ENCODE measurements at places on chromosomes 12 and 14.
A peak's percentile ranks its signal among the peaks of the same experiment; 100 is the strongest.

GRCh38 chr14:85178864-85179263, 351.1 kb upstream of the FLRT2 start:
- DNase-seq: no peak

DNA sequence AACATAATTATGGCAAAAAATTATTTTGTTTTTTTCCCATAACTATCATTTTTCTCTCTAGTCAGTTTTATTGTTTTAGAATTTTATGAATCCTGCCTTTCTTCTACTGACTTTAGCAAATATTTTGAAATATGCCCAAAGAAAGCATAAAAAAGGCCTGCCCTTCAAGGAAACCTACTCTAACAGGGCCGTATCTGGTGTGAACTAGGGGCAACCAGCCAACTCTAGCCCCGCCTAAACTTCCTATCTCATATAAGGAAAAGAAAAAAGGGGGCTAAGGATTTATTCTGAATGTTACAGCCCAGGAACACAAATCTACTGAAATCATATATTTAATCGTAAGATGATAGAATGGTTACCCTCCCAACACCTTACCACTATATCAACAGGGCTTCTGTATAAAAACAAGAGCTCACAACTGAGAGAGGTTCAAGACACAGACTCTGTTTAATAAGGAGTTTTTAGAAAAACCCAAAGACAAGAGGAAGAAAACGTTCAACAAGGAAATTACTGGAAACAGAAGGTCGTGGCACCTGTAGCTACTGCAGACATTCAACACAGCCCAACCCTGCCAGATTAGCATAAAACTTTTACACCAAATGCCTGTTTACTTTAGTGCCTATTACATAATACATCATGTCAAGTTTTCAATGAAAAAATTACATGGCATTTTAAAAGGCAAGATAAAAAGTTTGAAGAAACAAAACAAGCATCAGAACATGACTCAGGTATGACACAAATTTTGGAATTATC, 12.9 kb upstream of the EPYC start:
- no peak for DNase-seq

DNA sequence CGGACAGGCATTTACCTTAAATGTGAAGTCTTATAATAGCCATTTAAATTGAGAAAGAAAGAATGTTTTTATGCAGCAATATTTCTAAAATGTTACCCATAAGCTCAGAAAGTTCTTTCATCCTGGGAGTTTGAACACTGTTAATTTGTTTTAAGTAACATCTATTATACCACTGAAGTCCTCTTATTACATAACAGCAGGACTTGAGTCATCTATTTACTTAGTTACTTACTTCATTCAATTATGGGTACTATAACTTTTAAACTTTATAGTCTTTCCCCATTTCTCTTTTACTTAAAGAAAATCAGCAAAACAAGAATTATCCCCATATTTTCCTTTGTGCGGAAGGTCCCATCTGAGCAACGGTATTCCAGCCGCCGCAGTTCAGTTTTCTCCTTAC, 473.1 kb downstream of the ETNK1 start:
- DNase-seq: no peak

DNA sequence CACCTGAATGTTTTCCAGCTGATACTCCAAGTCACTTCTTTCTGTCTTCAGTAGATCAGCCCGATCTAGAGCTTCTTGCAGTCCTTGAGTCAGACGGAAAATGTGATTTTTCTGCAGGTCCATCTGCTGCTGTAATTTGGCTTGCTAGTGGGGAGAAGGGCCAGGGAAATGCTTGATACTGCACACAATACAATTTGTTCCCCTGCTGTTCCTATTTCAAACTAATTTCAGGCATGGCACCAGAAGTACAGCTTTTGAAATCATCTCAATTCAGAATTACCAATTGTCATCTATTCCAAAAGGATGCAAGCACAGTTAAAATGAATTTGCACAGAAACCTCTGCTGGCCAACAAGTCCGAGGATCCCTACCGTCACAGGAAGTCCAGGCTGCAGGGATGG, 53.4 kb downstream of the PRKAB1 start:
- no peak for DNase-seq

- DNase-seq: no peak
Observed at GRCh38 chr12:126067626-126068329, 1002.5 kb downstream of the AACS start.

- DNase-seq: peak; percentile 92
Observed at GRCh38 chr12:56987551-56988053, 18.7 kb downstream of the ZBTB39 start.

- no peak for DNase-seq
Observed at GRCh38 chr14:104889375-104889757, 24.3 kb downstream of the CEP170B start.

DNA sequence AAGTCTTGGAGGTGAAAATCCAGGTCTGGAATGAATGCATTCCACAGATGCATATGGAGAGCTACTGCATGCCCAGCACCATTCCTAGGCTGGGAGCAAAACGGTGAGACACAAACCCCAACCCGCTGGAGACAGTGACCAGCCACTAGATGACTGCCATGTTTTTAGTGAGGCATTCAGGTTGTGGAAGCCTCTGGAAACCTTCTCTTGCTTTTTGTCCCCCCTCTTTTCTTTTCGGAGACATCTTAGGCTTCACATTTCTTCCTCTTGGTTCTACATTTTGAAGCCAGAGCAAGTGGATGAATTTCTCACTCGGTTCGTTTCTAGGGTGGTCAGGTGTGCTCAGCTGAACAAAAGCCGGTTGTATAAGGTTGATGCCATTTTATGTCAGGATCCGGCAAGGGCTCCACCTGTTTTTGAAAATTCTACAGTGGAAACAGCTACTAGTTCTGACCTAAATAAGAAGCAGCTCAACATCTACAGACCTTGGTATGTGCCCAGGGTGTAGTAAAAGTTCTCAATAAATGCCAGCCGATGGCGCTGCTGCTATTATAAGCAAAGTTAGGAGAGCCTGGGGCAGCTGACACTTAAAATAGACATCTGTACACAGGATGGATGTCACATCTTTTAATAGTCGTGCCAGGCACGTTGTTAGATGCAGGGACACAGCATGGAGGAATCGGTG, 1.8 kb upstream of the ZNF839 start:
- no peak for DNase-seq

DNA sequence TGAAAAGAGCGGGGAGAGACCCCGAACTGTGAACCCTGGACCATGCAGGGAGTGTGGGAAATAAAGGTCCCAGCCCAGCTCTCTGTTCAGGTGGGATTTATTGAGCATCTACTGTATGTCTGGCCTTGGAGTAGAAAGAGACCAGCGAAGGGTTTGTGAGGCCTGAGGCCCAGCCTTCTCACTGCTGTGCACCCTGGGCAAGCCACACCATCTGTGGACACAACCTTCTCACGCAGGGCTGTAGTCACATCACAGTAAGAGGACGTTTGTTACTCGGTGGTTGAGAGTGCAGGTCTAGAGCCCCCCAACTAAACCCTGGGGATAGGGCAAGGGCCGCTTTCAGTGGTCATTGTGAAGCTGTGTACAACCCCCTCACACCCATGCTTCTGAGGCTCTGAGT, 18.2 kb downstream of the FAM222A start:
- DNase-seq: peak; percentile 50

- no peak for DNase-seq
Observed at GRCh38 chr12:70443062-70443673, 77.1 kb downstream of the KCNMB4 start.

- peak; percentile 96 for DNase-seq
Observed at GRCh38 chr14:22848351-22849164, 12.2 kb downstream of the MMP14 start.

GRCh38 chr12:90167518-90168208, 459.0 kb upstream of the ATP2B1 start:
- no peak for DNase-seq

DNA sequence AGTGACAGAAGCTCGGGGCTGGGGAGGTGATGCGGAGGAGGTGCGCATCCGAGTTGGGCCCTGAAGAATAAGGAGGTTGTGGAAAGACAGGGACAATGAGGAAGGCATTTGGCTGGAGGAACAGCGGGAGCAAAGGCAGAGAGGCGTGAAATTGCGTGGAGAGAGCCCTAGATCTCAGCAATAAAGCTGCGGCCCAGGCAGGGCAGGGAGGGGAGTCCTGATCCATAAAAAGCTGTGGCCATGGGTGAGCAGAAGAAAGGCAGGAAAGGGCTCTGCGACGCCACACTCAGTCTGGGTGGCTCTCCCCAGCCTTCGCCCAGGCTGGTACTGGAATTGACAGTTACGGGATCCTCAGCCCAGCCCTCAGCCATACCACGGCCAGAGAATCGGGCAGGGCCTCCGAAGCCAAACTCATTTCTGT, 2.2 kb downstream of the FIGNL2 start:
- DNase-seq: peak; percentile 80

GRCh38 chr12:108734200-108734906, 3.0 kb upstream of the CORO1C start:
- peak; percentile 95 for DNase-seq

GRCh38 chr12:75784591-75784990, 247.0 kb downstream of the PHLDA1 start:
- DNase-seq: no peak
